ENCODE measurements at places on chromosomes 12 and 14.

- DNase-seq, result no peak
Measured at GRCh38 chr14:105858676-105859025, 332.3 kb downstream of the TMEM121 start.

DNA sequence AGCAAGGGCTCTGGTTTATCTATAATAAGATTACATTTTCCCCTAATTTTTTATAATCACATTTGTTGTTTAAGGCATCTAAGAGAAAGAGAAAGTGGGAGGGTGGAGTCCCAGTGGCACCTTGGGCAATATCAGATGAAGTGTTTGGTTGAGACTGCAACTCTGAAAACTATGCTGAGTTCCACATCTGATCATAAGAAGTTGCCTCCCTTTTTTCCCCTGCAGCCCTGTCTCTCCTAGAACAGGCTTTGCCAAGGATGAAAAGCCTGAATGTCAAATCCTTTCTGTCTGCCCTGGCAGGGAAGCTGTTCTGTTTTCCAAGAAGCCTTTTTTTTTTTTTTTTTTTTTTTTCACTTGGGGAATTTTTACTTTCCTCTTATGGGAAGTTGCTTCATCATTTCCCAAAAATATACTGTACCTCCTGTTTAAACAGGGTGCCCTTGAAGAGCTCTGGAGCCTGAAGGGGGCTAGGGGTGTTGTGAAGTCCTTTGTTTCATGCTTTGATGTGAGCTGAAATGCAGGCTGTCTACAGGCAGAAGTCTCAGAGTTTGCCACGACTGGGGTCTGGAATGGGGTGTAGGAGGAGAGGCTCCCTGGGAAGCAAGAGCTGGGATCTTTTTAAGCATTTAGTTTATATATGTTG is 71.3 kb downstream of the SUSD6 start:
- DNase-seq, result no peak

GRCh38 chr12:41485203-41485602 is 297.1 kb downstream of the PDZRN4 start:
- DNase-seq, result no peak

- no peak for DNase-seq
Measured at GRCh38 chr14:68851078-68851477, 58.2 kb upstream of the ZFP36L1 start.

DNA sequence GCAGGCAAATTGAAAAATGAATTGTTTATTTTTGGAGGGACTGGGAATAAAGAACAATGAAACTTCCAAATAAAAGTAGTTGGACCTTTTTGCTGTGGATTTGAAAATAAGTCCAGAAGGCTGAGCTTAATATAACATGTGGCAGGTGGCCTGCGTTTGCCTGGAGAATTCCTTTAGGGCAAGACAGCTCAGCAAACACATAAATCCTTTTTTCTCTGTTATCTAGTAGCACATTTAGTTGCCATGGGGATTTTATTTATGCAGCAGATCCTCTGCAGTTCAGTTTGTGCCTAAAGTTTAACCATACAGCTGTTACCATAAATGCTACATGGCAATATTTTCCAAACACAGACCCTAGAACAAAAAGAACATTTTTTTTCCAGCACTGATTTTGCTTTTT is 180.0 kb downstream of the NPAS3 start:
- no peak for DNase-seq

GRCh38 chr14:72600551-72601330 is 293.2 kb downstream of the DPF3 start:
- no peak for DNase-seq

- DNase-seq, result no peak
Measured at GRCh38 chr12:124592050-124592449, 24.6 kb upstream of the NCOR2 start.

Data from ureter (tissue), 1 donor.